ENCODE measurements at places on chromosomes 16 and 17. TPM values are rescaled to one million over a fixed set of nuclear protein-coding genes. Genes with fewer than 3 reads are reported as not detected.

DNA sequence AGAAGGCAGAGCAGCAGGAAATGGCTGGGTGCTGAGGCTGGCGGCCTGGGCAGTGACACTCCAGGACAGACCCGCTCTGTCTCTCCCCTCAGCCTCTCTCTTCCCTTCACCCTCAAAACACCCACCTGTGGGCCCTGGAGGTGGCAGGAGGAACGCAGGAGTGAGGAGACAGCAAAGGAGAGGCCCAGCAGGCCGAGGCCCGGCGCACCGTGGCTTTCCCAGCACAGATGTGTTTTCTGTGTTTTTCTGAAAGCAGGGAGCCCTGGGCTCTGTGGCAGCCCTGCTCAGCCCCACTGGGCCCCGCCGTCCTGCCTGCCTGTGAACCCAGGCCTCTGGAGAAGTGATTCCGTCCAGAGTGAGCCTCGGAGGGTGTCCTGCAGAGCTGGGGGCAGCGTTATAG lies 30.5 kb downstream of the ZNF469 start:
- no peak for DNase-seq

GRCh38 chr17:50198026-50198669 lies 3.3 kb downstream of the COL1A1 start:
- no peak for DNase-seq

- DNase-seq = no peak
Observed at GRCh38 chr17:31072186-31072585, 22.6 kb upstream of the NF1 start.

DNA sequence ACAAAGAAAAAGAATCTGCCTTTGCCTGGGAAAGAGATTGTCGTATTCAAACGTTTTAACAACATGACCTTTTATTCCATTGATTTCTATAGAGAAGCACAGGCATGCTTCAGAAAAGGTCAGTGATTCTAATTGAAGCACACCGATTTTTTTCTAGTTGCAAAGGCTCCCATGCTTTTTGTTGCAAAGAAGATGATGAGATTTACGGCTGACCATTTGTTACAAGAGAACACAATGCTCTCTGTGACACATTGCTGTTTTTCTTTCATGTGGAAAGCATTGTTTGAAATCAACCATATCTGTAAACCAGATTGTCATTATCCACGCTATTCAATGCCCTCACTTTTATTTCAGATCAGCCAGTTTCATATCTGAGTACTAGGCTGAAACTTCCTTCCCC lies 99.8 kb downstream of the NLK start:
- DNase-seq = no peak

Gene CRYM
- total RNA-seq = 8.1 TPM

Gene HSD3B7
- 7.8 TPM for total RNA-seq

Gene ZSCAN10
- not detected for total RNA-seq

Gene SLC22A31
- total RNA-seq = not detected

Gene ETV4
- 22.4 TPM for total RNA-seq

Gene KRT25
- not detected for total RNA-seq

Gene FAM171A2
- 28.9 TPM for total RNA-seq
